ENCODE measurements at places on chromosomes 13 and 19.

GRCh38 chr13:100129605-100130004 is 40.7 kb downstream of the PCCA start:
- no peak for DNase-seq

- DNase-seq = no peak
These were observed 317.9 kb downstream of the SHISA2 start for GRCh38 chr13:25733696-25734435.

GRCh38 chr19:38490861-38491260 is 57.4 kb downstream of the RYR1 start:
- DNase-seq = no peak

- DNase-seq = peak; percentile 85
These were observed 5.3 kb upstream of the CEACAM21 start for GRCh38 chr19:41570639-41571112.

DNA sequence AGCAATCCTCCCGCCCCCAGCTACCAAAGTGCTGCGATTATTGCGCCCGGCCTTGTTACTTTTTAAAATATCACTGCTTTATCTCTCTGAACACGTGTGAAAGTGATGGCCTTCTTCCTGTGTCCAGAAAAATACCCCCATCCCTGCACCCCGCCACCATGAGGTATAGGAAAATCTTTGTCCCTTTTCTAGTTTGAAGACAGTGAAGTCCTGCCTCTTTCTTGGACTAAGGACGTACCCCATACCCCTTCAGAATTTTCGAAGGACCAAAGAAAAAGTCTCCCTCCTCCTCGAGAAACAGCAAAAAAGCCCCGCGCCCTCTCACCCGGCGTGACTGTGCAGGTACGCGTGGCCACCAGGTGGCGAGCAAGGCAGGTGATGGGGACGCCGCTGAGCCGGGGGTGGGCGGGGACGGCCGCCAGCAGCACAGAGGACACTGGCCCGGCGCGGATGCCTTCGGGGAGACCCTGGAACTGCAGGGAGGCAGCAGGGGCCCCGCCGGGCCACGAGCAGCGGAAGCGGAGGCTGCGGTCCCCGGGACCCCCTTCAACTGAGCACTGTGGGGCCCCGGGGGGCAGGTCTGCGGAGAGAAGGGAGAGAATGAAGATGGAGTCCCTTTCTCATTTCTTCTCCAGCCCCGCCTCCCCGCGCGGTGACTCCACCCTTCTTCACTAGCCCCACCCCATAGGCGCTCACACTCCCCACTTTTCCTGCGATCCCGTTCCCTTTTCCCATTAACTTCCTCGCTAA is 3.2 kb downstream of the VSIG10L start:
- peak; percentile 89 for DNase-seq
